ENCODE measurements at places on chromosomes 13 and 19.
A peak's percentile ranks its signal among the peaks of the same experiment; 100 is the strongest.

- DNase-seq = peak; percentile 8
These were observed 4.3 kb downstream of the N4BP2L1 start for GRCh38 chr13:32423592-32423991.

DNA sequence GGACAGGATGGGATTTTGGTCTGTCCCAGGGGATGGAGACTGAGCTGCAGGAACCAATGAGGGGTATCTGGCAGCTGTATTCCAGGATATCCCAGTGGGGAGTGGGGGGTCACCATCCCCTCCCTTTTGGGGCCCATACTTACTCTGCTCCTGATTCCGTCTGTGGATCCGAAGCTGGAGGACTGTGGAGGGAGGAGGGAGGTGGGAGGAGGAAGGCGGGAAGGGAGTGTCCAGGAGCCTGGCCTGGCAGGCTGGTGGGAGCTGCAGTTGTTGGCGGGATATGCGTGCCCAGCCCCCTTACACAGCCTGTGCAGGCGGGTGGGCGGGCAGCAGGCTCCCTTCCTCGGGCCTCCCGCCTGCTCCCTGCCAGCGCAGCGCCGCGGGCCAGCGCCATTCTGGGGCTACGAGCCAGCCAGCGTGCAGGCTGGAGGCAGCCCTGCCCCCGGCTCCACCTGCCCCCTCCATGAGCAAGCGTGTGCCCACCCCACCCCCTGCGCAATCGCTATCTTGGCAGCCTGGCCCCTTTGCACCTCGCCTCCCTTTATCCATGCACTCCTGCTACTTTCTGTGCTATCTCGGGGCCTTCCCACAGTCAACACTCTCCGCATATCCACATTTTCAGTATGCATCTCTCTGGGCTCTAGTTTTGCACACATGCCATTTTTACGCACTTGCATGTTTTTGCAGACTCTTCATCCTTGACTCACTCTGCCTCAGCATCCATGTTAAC is 2.8 kb downstream of the MAMSTR start:
- no peak for DNase-seq

DNA sequence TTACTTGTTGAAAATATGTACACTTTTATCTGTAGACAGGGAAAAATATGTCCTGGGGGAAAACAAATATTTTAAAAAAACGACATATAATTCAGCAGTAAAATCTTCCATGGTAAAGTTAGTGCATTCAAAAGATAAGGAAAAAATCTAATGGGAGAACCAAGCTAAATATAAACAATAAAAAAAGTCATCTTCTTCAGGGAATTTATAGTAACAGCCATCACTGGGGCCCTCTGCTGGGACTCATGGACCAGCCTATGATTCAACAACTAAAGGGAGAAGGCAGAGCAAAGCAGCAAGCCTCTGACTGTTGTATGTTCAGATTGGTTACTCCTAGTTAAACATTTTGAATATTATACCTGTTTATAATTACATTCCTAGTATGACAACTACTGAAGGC is 93.0 kb downstream of the ITGBL1 start:
- no peak for DNase-seq

DNA sequence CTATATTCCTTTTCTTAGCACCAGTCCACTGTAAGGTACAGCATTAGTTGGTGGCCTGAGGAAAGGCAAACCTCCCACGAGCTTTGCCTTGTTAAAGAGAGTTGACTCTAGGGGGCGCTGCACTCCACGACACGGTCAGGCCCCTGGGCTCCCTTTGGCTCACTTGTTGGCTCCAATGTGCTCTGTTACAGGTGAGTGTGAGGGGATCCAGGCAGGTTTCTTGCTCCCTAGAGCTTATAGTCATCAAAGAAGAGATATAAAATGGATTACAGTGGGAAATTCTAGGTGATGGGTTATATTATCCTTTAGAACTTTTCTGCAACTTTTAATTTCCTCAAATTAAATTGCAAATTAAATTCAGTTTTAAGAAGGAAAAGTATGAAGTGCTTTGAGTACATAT is 3.7 kb downstream of the WDR87 start:
- peak; percentile 42 for DNase-seq

DNA sequence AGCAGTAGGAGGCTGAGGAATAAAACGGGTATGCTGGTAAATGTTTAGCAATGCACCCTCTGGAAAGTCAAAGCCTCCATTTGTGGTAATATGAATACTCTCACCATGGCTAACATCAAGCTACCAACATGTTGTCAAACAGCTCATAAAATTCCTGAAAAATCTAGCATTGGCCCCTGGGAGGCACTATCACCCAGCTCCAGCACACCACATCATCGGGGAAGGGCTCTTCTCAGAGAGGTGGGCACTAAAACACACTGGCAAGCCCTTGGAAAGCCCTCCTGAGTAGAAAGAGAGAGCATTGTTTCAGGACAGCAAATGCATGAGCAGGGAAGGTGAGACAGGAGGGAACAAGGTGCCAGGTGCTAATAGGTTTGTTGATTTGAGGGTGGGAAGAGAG is 53.9 kb upstream of the FLT1 start:
- DNase-seq = no peak
